ENCODE measurements at places on chromosomes 13 and 19.
A peak's percentile ranks its signal among the peaks of the same experiment; 100 is the strongest.

DNA sequence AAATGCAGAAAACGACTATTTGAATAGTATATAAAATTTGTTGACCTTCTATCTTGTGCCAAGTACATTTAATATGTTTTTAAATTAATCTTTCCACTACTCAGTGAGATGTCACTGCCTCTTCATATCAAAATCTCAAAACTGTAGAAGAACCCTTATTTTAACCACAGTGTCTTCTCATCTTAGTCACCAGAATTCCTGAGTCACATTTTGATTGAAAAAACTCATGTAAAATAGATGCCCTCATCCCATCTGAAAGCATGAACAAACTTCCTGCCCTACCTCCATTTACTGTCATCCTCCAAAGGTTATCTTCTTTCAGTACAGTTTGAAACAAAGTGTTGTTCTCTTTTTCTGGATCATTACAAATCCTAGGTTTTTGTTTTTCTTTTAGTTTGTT, 1215.4 kb downstream of the PCDH9 start:
- no peak for DNase-seq

DNA sequence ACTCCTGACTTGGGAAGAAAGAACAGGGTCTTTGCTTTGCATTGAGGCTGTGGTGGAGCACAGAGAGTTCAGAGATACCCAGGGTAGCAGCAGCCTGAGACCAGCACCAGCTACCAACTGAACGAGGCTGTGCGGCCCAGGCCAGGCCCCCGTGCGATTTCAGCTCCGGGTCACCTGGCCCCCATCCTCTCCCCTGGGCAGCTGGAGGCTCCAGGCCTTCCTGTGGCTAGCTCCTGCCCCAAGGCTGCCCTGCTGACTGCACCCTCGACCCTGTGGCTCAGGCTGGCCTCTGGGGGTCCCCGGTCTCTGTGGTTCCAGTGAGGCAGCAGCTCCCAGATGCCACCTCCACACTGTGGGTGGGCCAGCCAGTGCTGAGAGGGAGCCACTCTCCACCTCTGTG, 52.8 kb downstream of the MCF2L start:
- no peak for DNase-seq

DNA sequence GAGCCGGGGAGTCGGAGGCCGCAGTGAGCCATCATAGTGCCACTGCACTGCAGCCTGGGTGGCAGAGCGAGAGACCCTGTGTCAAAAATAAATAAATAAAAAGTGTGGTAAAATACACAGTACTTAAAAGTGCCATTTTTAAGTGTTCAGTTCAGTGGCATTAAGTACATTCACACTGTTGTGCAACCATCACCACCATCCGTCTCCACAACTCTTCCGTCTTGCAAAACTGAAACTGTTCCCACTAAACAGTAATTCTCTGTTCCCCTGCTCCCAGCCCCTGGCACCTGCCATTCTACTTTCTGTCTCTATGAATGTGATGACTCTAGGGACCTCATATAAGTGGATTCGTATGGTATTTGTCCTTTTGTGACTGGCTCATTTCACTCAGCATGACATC, 13.3 kb downstream of the SLC25A42 start:
- no peak for DNase-seq

DNA sequence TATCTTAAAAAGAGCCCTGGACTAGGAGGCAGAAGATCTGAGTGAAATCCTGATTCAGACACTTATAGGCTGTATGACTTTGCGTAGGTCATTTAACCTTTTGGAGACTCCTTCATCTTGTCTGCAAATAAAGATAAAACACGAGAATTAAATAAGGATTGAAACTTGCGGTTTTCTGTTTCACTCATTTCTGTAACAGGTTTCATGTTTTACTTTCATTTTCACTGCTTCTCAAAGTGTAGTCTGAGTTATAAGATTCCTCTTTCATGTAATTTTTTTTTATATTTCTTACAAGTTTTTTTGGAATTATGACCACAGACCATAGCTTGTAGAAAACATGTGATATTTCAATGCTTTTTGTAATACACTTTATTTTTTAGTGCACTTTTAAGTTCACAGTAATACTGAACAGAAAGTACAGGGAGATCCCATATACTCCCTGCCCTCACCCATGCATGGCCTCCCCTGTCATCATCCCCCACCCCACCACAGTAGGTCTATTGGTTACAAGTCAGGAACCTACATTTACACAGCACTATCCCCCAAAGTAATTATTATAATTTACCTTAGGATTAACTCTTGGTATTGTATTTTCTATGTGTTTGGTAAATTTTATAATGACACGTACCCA, 174.6 kb downstream of the ITGBL1 start:
- no peak for DNase-seq

- DNase-seq = no peak
These were observed 83.8 kb downstream of the ZNF737 start for GRCh38 chr19:20481736-20482135.

- DNase-seq = peak; percentile 29
These were observed 1.7 kb upstream of the PDE4A start for GRCh38 chr19:10418485-10419199.

DNA sequence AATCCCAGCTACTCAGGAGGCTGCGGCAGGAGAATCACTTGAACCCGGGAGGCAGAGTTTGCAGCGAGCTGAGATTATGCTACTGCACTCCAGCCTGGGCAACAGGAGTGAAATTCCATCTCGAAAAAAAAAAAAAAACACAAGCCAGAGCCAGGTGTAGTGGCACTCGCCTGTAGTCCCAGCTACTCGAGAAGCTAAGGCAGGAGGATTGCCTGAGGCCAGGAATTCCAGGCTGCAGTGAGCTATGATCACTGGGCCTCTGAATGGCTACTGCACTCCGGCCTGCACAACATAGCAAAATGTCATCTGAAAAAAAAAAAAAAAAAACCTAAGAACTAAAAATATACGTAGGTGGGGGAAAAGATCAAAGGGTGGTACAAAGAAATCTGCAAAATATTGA, 19.4 kb downstream of the EPS15L1 start:
- DNase-seq = no peak

DNA sequence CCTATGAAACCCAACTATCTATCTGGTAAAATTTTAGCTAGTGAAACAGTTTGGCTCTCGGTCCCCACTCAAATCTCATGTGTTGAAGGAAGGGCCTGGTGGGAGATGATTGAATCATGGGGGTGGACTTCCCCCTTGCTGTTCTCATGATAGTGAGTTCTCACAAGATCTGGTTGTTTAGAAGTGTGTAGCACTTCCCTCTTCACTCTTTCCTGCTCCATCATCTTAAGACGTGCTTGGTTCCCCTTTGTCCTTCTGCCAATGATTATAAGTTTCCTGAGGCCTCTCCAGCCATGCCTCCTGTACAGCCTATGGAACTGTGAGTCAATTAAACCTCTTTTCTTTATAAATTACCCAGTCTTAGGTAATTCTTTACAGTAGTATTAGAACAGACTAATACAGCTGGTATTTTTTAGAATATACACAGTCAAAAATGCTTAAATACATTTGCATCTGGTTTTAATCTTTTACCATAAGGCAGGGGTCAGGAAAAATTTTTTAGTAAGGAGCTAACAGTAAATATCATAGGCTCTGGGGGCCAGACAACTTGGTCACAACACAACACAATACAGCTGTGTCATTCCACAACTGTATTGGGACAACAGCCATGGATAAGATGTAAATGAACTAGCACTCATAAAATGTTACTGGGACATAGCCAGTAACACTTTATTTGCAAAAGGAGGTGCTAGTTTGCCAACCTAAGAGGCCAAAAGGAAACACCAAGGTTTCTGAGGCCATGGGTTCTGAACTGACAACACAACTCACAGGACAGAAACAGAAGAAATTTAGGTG, 24.3 kb downstream of the DZIP1 start:
- DNase-seq = no peak

DNA sequence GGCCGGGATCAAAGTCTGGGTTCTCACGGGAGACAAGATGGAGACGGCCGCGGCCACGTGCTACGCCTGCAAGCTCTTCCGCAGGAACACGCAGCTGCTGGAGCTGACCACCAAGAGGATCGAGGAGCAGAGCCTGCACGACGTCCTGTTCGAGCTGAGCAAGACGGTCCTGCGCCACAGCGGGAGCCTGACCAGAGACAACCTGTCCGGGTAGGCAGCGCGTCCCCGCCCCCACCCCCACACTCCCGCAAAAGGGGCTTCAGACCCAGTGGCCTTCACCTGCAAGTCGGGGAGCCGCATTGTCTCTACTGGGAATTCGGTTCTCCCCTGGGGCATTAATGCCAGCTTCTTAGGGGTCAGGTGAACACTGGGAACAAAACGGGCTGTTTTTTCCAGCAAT, 114.7 kb upstream of the MCF2L start:
- DNase-seq = no peak

All from NCI-H446 treated with DMSO at 0.1 percent for 48 hours (cell line).